Effector CD8-positive, alpha-beta T cell (primary cell): ENCODE measurements at places on chromosomes 3 and 15.

DNA sequence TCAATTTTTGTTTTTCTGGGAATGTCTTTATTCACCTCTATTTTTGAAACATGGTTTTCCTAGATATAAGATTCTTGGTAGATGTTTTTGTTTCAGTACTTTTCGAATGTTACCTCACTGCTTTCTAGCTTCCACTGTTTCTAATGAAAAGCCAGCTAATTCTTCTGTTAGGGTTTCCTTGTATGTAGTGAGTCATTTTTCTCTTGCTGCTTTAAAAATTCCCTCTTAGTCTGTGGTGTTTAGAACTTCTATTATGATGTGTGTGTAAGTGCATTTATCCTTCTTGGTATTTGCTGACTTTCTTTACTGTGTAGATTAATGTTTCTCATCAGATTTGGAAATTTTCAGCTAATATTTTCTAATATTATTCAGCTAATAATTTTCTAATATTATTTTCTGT, 151.1 kb upstream of the OSTN start:
- no peak for DNase-seq

DNA sequence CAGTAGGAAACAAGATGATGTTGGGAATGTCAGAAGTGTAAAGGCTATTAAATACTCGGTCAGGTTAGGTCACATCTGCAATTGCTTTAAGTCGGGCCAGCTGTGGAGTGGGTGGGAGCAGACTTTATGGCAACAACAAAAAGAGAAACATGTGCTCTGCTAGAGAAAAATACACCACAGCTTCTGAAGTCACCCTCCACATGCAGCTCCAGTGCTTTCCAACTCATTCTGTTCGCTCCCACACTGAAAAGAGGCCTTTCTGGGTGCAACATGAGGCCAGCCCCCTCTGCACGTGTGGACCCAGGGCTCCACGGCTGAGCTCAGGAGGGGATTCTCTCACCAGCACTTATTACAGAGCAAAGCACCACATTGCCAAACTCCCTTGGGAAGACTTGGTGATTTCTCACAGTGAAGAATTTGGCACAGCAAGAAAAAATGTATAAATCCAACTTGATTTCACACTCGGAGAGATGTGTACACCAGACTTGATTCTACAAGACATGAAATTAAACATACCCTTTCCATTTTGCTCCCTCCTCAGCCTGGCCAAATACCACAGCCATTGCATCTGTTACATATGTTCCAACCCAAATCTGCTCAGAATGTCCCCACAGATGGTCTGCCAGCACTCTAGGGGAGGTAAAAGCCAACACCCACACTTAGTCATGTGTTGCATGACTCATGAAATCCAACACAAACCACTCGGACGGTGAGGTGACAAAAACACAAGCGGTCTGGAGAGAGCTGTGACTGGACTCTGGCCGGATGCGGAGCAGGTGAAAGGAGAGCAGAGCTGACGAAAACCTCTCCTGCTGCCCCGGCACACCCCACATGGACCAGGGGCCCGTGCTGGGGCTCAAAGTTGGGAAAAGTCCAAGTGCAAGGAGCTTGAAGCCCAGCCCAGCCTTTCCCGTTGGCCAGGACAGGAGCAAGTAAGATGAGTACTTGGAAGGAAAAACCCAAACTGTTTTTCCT, 74.6 kb downstream of the ITGB5 start:
- no peak for DNase-seq

DNA sequence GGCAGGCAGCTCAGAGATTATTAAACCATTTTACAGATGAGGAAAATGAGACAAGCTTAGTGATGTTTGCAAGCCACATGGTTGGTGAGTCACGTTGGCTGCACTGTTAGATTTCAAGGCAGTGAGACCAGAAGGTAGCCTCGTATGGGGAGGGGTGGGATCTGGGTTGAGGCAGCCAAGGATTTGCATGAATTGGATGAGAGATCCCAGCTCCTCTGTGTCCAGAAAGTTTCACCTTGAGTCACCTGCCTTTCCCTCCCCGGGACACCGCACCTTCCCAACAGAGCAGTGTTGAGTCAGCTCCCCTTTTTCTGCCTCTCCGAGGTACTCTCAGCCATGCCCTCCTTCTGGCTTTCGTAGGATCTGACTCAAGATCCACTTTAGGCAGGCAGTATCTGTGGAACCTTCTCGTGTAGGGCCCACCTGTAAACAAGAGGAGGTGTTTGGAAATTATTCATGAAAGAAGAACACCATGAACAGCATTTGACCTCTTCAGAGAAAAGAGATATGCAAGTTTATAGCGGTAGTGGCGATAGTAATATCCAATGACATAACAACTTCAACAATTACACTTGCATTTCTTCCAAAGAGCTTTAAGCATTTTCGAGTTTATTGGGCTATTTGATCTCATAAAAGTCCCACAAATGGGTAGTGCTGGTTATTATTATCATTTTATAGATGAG, 46.8 kb upstream of the VPS8 start:
- DNase-seq, result no peak

- no peak for DNase-seq
Observed at GRCh38 chr15:89406218-89406939, 71.8 kb upstream of the POLG start.

DNA sequence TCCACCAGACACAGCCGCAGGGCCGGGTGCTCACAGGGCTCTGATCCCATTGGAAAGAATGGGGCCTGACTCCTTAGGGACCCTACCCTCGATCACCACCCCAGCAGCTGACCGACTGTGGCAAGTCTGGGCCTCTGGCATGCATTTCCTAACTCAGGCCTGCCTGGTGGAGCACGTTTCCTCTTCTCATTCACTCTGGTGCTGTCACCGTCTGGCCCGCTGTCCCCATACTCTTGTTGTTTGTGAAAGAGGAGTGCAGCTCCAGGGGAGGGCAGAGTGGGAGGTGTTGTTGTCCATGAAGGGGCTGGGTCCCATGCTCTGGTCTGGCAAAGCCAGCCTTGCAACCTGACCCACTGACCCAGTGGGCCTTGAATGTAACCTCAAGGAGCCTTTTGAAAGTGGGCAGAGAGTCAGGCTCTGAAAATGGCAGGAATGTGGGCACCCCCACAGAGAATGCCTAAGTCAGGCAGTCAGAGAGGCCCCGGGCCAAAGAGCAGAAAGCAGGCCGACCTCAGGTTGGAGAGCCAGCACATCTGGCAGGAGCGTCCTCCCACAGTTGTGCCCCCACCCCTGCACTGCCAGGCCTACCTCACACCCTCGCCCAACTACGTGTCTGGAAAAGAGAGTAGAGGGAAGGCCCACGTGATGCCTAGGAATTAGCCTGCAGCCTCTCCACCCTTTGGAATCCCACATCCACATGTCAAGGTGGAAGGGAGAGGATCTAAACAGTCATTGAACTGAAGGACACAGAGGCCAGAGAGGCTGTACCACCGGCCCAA, 10.9 kb downstream of the SEMA7A start:
- no peak for DNase-seq

DNA sequence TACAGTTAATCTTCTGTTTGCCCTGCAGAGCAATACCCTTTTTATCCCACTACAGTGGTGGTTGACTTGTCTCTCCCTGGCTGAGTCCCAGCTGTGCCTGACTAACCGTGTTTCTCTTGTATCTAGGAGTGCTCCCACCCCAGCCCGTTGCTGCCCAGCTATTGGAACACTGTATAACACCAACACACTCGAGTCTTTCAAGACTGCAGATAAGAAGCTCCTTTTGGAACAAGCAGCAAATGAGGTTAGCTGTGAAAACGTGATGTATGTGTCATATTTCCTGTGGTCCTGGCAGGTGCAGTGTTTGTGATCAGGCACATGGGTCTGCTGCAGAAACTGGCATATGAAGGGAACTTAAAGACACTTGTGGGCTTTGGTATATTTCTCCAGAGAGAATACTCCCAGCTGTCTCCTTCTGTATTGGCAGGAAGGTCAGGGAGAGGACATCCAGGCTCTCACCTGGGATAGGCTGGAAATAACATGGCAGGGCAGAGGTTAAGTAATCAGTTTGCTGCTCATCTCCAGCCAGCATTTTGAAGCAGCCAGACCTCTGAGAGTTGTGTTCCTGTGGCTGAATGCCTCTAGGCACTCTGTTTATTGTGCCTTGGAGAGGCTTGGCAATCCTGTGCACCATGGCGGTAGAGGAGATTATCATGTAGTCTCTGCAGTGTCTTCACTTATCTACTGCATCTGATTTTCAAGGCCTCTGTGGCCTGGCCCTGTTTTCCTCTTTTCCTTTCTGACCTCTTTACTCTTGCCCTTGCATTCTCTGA, 34.8 kb downstream of the ATG7 start:
- DNase-seq, result no peak

DNA sequence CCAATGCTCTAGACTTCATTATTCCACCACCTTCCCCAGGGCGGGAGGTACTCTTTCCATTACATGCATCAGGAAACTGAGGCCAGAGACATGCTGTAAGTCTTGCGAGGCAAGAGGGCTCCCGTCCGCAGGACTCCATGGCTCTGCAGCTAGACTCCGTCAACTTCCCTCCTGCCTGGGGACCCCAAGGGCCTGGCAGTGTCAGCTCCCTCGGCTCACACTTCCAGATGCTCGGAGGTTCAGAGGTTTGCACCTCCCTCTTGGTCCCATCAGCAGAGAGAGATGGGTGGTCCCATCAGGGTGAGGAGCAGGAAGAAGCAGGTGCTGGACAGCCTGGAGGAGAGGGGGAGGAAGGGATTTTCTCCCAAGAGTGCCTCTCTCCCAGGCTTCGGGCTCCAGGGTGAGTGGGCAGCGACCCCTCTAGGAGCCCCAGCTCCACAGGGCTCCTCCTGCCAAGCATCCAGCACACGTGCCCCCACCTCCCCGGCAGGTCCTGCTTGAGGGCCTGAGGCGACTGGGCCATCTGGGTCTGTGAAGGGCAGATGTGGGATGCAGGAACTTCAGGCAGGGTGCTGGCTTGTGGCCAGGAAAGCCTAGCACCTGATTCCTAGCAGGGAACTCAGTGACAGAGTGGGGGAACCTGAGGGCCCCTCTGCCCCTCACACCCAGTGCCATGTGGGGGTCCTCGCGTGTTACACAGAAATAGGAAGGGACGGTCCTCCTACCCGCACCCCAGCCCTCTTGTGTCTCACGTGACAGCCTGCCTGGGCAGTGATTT, 9.3 kb downstream of the PAK6 start:
- DNase-seq, result no peak

DNA sequence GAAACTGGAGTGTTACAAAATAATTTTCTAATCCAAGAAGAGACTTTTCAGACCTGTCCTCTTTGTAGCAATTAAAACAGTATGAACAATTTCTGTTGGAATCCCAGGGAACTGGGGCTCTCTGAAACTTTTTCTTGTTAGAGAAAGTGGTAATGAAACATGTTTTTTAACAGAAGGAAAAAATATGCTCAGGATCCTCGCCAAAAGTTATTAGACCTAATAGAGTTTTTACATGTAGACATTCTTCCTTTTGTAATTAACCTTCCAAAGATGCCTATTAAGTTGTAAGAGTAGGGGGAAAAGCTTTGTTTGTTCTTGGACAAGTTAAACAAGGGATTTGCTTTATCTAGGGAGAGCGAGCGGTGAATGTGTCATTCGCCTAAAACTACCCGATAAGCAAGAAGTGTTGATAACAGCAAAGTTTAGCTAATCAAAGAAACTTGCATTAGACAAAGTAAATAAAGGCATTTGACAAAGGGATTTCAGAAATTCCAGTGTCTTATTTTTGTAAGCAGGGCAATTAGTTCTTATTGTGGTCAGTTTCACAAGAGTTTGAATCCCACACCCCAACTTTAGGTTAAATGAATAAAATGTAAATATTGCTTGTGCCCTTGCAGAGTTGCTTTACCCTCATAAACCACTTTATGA, 2.3 kb downstream of the RARB start:
- DNase-seq, result no peak

DNA sequence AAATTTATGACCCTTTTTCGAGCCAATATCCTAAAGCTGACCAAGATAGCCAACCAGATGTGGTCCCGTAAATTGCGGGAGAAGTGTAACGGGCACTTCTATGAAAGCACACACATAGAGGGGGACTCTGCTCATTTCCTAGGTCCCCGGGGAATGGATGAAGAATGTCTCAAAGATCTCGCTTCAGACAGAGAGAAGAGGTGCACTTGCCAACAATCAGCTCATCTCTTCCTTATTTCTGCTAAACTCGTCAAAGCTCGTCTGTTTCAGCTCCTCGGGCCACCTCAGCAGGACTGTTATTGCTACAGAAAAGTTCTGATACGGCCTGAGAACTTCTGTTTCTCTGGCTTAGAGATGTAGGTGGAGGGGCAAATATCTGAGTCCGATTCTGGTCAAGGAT, 71.8 kb downstream of the TM2D3 start:
- DNase-seq, result no peak

DNA sequence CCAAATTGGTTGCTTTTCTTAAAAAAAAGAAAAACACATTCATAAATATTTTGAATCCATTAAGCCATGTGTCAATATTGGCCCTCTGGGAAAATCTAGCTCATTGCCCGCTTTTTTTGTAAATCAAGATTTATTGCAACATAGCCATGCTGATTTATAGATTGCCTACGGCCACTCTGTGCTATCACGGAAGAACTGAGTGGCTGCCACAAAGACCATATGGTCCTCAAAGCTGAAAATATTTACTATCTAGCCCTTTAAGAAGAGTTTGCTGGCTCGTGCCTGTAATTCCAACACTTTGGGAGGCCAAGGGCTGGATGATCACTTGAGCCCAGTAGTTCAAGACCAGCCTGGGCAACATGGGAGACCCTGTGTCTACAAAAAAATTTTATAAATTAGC, 45.9 kb downstream of the IL5RA start:
- DNase-seq, result no peak

- no peak for DNase-seq
Observed at GRCh38 chr3:172084871-172085556, 45.6 kb downstream of the FNDC3B start.

- DNase-seq, result no peak
Observed at GRCh38 chr3:115403786-115404185, 219.5 kb upstream of the GAP43 start.

- no peak for DNase-seq
Observed at GRCh38 chr3:66320390-66320789, 99.6 kb downstream of the SLC25A26 start.

GRCh38 chr3:16671690-16672089, 66.5 kb upstream of the DAZL start:
- no peak for DNase-seq

GRCh38 chr3:11914041-11914440, 67.4 kb upstream of the TAMM41 start:
- DNase-seq, result no peak

GRCh38 chr15:45429941-45430792, 51.8 kb upstream of the GATM start:
- peak; percentile 87 for DNase-seq

DNA sequence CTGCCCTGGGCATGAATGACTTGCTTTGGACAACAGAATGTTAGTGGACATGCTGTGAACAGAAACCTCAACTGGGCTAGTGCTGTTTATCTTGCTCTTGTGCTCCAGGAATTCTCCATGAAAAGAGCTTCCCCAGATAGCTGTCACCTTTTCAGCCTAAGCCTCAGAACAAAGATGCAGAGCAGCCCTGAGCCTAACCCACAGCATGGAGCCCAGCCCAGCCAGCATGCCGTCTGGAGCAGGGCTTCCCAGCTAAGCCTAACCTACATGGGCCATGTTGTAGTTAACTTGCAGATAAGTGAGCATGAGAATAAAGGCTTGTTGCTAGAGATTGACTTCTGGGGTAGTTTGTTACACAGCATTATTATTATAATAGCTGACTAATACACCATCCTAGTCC, 48.9 kb downstream of the SCN5A start:
- DNase-seq, result no peak
